ENCODE measurements at places on chromosomes 11 and 22.

- DNase-seq = no peak
Observed at GRCh38 chr11:33040033-33040861, 875 bp downstream of the TCP11L1 start.

GRCh38 chr11:65894034-65894591, 3.6 kb downstream of the CCDC85B start:
- no peak for DNase-seq

DNA sequence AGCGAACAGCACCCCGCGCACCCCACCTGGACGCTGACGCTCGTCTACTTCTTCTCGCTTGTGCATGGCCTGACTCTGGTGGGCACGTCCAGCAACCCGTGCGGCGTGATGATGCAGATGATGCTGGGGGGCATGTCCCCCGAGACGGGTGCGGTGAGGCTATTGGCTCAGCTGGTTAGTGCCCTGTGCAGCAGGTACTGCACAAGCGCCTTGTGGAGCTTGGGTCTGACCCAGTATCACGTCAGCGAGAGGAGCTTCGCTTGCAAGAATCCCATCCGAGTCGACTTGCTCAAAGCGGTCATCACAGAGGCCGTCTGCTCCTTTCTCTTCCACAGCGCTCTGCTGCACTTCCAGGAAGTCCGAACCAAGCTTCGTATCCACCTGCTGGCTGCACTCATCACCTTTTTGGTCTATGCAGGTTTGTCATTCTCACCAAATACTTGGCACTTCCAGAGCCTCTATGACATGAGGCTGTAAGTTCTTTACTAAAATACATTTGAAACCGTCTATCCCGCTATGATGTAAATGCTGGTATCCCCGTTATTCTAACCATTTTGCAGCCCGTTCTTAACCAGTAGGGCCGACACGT, 535 bp downstream of the AQP11 start:
- peak; percentile 8 for DNase-seq

GRCh38 chr11:113447621-113448315, 27.4 kb downstream of the DRD2 start:
- no peak for DNase-seq

GRCh38 chr11:60145677-60146076, 37.2 kb downstream of the MS4A6A start:
- DNase-seq = no peak

DNA sequence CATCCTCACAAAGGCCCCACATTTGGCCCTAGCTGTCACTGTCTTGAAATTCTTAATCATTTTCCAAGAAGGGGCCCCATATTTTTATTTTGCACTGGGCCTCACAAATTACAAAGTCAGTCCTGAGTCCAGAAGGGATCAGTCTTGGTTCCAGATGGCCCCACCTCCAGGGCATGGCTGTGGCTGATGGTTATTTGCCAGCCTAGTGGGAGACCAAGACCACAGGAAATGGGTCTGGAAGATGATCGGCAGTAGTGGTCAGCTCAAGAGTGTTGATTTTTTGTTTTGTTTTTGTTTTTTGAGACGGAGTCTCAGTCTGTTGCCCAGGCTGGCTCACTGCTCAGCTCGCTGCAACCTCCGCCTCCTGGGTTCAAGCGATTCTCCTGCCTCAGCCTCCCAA, 47.1 kb upstream of the EMID1 start:
- DNase-seq = no peak

DNA sequence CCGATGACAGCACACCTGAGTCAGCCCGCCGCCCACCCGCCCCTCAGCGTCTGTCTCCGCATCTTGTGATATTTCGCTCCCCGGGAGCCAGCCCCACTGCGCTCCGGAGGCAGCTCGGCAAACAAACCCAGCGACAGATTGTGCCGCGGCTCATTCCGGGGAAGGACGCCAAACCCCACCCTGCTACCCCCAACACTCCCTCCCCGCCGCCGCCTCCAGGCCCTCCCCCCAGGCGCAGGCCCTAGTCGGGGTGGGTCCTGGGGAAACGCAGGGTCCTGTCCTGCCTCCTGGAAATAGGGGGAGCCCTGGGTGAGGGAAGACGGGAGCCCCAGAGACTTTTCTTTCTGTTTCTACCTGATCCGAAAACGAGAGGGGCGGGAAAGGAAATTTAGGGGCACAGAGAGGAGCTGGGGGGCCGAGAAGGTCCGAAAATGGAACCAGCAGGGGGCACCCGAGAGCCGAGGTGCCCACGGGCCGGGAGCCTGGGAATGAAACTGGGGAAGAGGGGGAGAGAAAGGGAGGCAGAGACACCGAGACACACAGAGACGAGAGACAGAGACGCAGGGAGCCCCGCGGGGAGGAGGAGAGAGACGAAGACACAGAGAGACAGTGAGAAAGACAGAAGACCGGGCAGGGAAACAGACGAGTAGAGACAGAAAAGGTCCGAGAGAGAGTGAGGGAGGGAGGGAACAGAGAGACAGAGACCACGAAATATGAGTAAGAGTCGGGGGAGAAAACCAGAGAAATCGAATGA, 1.7 kb upstream of the RTN4RL2 start:
- peak; percentile 64 for DNase-seq

- no peak for DNase-seq
Observed at GRCh38 chr11:133553885-133554740, 21.8 kb upstream of the OPCML start.

DNA sequence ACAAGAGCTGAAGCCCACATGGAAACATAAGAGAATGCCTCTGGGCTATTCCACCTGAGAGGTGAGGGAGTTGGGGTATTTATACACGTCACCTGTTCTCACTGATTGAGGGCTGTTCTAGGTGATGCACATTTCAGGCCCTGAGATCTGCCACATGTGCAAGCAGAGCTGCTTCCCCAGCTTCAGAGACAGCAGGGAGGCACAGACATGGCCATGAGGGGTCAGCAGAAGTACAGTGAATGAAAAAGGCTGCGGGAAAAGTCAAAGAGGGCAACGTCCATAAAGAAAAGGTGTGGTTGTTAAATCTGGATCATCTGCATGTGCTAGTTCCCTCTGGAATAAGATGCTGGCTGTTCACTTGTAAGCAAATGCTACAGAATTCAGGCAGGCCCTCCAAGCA, 75.4 kb downstream of the GAB4 start:
- DNase-seq = no peak

GRCh38 chr22:23696326-23696851, 5.6 kb downstream of the RGL4 start:
- no peak for DNase-seq

DNA sequence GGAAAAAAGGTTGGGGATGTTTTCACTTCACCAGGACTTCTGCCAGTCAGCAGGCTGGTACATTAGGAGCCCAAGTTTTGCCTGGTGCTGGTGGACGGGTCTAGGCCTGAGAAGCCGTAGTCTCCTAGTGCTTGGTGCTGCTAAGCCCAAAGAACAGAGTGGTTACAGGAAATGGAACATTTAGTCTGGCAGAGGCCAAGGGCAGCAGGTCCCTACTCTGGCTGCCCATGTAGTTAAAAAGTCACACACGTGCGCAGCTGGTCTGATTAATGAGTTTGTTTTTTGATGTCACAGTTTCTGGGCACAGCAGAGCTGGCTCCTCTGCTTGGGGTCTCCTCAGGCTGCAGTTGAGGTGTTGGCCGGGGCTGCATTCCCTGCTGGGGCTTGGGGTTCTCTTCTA, 20.6 kb downstream of the BCR start:
- no peak for DNase-seq

DNA sequence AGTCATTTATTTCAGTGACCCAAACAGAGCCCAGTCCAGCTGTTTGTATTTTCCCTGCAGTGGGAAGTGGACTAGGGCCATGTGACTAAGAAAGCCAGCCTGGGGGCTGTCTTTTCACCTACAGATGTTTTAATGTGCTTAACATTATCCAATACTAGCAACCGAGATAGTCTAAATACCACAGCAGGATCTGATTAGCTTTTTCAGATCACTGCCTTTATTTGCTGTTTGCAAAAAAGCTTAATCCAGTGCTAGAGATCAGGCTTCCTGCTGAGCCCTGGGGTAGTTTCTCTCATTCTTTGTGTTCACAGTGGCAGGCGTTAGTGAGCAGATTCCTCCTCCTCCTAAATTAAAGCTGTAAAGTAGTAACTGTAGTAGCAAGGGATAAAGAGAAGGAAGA, 35.0 kb downstream of the ZC3H12C start:
- no peak for DNase-seq

DNA sequence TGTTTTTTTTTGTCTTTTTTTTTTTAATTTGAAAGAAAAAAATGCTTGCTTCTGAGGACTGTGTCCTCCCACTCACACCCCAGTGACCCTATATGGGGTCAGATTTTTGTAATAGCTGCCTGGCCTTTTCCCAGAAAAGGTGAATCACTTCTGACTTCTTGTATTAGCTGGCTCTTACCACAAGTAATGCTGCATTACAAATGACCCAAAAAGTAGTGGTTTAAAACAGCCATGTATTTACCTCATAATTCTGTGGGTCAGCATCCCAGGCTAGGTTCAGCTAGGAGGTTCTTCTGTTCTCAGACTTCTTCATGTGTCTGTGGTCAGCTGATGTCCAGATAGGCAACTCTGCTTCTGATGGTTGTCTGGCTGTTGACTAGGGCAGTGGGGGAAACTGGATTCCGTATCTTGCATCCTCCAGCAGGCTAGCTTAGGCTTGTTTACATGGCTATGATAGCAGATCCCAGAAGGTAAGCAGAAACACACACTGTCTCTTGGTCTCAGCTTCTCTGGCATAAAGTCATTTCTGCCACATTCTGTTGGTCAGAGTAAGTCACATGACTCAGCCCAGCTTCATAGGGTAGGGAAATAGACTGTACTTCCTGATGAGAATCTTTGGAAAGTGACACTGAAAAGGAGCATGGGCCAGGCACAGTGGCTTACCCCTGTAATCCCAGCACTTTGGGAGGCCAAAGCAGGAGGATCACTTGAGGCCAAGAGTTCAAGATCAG, 19.5 kb downstream of the LHFPL7 start:
- DNase-seq = no peak

DNA sequence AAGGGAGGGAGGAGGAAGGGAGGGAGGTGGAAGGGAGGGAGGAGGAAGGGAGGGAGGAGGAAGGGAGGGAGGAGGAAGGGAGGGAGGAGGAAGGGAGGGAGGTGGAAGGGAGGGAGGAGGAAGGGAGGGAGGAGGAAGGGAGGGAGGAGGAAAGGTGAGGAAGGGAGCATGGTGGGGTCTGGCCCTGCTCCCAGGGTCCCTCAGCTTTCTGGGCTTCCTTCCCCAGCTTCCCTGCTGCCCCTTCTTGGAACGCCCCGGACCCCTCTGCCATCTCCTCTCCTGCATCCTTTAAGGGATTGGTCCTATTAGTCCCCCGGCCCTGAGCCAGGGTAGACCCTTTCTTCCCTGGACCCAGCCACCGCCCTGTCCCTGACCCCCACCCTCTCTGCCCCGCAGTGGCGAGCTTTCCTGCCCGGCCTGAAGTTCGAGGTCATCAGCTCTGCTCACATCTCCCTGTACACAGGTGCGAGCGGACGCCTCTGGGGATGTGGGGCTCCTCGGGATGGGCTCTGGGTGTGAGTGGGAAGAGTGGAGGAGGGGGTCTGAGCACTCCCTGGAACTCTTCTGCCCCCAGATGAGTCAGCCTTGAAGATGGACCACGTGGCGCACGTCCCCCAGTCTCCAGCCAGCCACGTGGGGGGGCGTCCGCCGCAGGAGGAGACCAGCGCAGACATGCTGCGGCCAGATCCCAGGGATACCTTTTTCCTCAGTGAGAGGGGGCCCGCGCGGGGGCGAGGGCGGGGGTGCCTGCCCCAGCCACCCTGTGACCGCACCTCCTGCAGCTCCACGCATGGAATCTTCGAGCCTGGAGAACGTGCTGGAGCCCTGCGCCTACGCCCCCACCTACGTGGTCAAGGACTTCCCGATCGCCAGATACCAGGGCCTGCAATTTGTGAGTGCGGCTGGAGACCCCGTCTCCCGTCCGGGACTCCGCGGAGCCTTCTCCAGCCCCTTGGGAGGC, 6.0 kb downstream of the B4GALNT4 start:
- no peak for DNase-seq

DNA sequence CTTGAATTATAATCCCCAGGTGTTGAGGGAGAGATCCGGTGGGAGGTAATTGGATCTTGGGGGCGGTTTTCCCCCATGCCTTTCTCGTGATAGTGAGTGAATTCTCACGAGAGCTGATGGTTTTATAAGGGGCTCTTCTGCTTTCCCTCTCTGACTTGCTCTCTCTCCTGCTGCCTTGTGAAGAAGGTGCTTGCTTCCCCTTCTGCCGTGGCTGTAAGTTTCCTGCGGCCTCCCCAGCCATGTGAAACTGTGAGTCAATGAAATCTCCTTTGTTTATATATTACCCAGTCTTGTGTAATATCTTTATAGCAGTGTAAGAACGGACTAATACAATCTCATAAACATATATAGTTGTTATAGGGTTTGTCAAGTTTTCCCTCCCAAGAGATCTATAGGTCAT, 32.8 kb downstream of the KCNE3 start:
- no peak for DNase-seq

GRCh38 chr11:134589129-134589528, 177.1 kb upstream of the B3GAT1 start:
- DNase-seq = no peak

- no peak for DNase-seq
Observed at GRCh38 chr22:32842486-32842885, 41.0 kb downstream of the TIMP3 start.

DNA sequence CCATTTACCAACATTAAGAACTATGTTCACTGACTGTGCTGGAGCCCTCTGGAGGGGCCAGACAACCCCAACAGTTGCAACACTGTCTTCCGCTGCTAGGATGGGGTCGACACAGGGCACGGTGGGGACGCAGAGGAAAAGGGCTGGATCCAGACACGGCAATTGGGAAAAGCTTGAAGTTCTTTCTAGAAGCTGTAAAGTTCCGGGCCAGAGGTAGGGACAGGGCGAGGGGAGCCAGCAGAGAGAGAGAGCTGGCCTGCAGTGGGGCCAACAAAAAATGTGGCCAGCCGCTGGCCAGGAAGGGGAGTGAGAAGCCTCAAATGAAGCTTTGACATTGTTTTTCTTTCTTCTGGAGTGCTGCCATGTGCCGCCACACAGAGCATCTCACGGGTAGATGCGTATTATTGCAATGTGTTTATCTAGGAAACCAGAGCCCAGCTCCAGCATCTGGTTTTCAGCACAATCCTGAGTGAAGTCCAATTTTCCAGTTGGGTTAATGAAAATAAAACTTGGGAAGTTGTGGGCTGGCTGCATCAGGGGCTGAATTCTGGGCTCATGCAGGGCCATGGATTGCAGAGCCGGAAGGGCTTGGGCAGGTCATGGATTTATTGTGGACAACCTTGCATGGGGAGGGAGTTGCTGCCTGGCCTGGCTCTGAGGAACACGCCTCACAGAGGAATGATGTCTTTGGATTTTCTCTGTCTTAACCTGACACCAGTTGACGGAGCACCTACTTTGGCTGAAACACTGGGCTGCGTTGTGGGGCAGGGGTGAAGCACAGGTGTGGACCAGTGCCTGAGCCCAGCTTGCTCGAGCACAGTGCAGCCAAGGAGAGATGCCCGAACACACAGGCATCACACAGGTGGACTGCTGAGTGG, 67.6 kb upstream of the AMPD3 start:
- no peak for DNase-seq

Measured in HEK293T (cell line).